ENCODE measurements at places on chromosomes 7 and 10.

GRCh38 chr10:115706488-115707076 is 566.4 kb downstream of the GFRA1 start:
- DNase-seq = no peak

DNA sequence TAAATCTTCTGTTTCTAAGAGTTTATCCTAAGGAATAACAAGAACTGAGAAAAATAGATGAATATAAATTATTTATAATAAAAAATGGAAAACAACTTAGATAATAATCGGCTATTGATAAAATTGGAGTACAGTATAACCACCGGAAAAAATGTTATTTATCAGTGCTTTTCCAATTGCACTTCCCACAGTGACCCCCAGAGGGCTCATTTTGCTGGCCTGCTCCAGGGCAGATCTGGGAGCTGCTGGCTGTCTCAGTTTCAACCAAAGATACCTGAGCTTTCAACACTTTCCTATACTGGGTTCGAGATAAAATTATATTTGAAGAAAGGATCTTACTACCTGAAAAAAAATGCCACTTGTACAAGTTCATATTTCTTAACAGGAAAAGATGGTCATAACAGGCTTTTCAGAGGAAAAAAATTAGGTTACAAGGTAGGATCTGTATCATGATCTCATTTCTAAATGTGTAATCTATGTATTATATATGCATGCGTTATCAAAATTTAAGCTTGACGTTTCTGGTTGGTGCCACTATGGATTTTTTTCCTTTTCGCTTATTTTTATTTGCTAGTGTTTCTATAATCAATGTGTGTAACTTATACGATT is 165.7 kb downstream of the NPSR1 start:
- DNase-seq = peak; percentile 17

DNA sequence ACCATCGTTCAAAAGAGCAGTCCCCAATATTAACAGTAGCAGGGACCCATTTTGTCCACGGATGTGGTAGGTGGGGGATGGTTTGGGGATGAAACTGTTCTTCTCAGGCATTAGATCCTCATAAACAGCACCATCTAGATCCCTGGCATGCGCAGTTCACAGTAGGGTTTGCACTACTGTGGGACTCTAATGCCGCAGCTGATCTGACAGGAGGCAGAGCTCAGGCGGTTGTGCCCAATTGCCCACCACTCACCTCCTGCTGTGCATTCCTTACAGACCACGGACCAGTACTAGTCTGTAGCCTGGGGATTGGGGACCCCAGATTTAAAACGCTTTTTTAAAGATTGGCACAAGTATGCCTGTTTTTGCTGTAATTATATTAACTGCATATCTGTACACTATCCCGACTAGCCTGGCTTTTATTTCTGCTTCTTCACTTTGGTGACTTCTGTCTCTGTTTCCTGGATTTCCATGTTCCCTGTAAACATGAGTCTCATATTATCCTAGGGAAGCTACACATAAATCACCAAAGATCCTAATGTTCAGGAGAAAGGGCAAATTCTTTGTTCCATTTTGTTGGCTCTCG is 163.3 kb upstream of the AKR1E2 start:
- DNase-seq = no peak

- DNase-seq = no peak
Observed at GRCh38 chr7:113267271-113267670, 148.9 kb upstream of the SMIM30 start.

- DNase-seq = no peak
Observed at GRCh38 chr10:90141791-90142190, 440.4 kb downstream of the KIF20B start.

DNA sequence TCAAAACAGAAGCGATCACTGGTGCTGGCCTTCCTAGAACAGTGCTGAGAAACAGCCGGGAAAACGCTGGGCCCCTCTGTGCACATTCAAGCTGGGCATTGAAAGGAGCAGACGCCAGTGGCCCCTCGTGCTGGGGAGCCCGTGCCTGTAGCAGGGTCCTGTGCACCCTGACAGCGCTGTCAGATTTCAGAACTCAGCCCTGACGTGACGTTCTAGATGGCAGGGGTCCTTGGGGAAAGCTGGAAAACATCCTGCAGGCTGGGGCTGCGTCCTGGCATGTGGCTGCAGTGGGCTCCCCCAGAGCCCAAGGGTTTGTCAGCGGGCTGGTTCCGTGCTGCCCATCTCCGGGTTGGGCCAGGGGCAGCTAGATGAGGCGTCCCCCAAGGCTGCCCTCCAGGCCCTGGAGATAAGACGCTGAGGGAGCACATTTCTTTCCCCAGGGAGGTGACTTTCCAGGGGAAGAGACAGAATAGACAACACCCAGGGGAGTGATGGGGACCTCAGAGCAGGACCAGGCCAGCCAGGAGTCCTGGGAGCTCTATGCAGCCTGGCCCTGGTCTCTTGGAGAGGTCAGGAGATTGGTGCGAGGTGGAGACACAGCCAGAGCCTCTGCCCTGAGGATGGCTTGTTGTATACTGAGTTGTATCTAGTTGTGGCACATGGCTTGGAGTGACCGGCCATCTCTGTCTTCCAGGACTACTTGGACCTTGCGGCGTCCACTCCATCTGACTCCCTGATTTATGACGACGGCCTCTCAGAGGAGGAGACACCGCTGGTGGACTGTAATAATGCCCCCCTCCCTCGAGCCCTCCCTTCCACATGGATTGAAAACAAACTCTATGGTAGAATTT is 12.1 kb upstream of the CSGALNACT2 start:
- DNase-seq = no peak

DNA sequence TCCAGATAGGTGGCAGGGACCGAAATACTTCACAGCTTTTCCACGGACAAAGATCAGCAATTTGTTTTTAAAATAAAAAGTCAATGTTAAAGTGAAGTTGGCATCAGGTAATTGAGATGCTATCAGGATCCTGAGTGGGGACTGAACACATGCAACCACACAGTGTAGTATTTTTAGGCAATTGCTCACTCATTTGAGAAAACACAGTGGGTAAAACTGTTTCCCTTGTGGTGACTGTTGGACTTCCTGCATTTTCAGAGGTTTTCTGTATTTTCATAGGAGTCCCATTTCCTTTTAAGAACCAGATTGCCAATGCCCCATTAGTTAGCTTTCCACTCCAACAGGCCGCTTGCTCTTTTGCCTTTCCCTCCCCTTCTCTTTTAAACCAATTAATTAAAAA is 159.5 kb upstream of the ZNF32 start:
- no peak for DNase-seq
